ENCODE measurements at places on chromosomes 6 and 20. TPM values are rescaled to one million over a fixed set of nuclear protein-coding genes. Genes with fewer than 3 reads are reported as not detected.

GRCh38 chr20:20195021-20195705 lies 142.8 kb downstream of the CFAP61 start:
- no peaks in the 10 kb centered on the region for H3K27me3 ChIP-seq
- no peak overlapping the region for H3K4me3 ChIP-seq
- DNase-seq: no peak
- no peak overlapping the region for H3K27ac ChIP-seq
- no peaks in the 10 kb centered on the region for H3K4me1 ChIP-seq

The CCM2L gene
- total RNA-seq: not detected

DNA sequence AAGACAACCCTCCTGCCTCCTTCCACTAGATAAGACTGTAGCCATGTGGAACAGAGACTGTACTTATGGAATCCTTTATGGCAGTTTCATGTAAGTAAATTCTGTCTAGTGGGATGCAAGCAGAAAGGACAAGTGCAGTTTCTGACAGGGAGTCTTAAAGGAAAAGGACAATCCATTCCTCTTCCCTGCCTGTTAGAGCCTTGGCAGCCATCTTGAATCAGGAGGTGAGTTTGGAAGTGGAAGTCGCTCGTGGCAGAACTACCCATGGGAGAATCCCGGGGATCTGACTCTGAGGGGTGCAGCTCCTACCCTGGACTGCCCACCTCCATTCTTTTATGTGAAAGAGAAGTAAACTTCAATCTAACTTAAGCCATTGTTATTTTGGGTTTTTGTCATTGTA lies 61.4 kb upstream of the AKAP12 start:
- H3K36me3 ChIP-seq: no peaks in the 10 kb centered on the region
- DNase-seq: no peak
- no peak overlapping the region for H3K4me3 ChIP-seq
- no peak overlapping the region for H3K27ac ChIP-seq

GRCh38 chr6:129679275-129679674 lies 30.7 kb downstream of the ARHGAP18 start:
- H3K27me3 ChIP-seq: no peaks in the 10 kb centered on the region
- peaks cover 42% of the 10 kb centered on the region for H3K4me1 ChIP-seq
- DNase-seq: no peak
- no peak overlapping the region for H3K4me3 ChIP-seq
- H3K36me3 ChIP-seq: no peaks in the 10 kb centered on the region

DNA sequence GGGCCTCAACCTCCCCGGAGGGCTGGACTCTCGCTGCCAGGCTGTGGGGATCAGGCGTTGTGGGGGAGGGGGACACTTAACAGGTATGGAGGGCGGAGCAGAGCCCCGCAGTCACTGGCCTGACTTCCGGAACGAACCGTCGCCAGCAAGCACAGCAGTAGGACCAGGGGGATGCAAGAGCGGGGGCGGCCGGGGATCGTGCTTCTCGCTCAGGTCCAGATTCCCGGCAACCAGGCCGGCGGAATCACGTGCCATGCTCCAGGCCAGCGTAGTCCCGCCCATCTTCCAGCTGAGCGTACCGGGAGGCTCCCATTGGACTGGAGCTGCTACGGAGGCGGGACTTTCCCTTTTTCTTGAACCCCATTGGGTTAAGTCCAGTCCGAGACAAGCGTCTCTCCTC lies 10.0 kb upstream of the POU5F1 start:
- H3K36me3 ChIP-seq: no peaks in the 10 kb centered on the region
- peak overlapping the region; percentile 55 for H3K27ac ChIP-seq
- H3K4me3 ChIP-seq: peak overlapping the region; percentile 47

DNA sequence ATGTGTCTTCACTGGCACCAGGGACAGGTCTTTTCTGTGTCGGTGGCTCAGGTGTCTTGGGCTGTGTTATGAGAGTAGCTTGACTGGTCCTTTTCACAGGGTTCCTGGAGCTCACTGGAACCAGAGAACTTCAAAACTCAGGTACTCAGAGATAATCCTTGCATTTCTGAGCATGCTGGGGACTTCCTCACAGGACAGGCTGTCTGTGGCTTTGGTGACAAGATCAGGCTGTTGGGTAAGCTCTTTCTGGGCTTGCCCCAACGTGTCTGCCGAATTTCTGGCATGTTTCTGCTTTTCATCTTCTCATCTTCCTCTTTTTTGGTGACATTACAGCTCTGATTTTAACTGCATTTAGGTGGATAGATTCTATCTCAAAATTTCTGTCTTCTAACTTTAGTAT lies 270.0 kb downstream of the CDH26 start:
- DNase-seq: no peak
- H3K4me1 ChIP-seq: no peaks in the 10 kb centered on the region
- H3K27me3 ChIP-seq: no peaks in the 10 kb centered on the region
- no peaks in the 10 kb centered on the region for H3K36me3 ChIP-seq

- H3K4me3 ChIP-seq: no peak overlapping the region
- DNase-seq: no peak
- H3K27me3 ChIP-seq: no peaks in the 10 kb centered on the region
- H3K4me1 ChIP-seq: no peaks in the 10 kb centered on the region
- no peak overlapping the region for H3K27ac ChIP-seq
- H3K36me3 ChIP-seq: no peaks in the 10 kb centered on the region
Measured at GRCh38 chr6:117169064-117169665, 96.2 kb upstream of the VGLL2 start.

DNA sequence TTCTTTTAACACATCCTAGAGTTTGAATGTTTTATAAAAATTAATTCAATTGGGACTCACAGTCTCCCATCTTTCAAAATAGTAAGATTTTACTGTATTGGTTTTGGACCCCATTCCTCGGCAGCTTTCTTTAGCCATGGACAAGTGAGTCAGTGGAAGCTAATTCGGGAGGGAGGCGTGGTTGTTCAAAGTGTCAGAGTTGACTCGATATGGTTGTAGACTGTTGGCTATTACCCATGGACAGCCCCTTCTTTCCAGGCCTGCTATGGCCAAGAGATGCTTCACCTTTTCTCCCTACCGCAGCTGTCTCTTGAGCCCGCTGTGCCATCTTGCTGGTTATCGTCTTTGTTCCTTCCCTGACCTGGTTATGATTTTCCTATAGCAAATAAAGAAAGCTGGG lies 243.0 kb downstream of the CD83 start:
- no peaks in the 10 kb centered on the region for H3K27me3 ChIP-seq
- H3K4me3 ChIP-seq: no peak overlapping the region
- no peaks in the 10 kb centered on the region for H3K36me3 ChIP-seq

The LRP11 gene
- total RNA-seq: 1.8 TPM

DNA sequence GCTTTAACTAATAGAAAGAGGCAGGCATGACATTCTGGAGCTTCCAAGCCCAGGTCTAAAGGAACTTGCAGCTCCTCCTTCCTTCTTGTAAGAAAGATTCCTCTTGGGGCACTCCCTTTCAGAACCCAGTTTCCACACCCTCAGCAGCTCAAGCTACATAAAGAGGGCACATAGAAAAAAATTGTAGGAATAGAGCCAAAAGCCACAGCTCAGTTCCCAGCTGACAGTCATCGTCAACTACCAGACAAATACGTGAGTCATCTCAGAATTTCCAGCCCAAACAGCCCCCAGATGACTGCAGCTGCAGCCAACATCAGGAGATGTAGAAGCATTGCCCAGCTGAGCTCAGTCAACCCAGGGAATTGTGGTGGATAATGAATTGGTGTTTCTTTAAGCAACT lies 349.8 kb upstream of the ARID1B start:
- no peaks in the 10 kb centered on the region for H3K36me3 ChIP-seq
- no peaks in the 10 kb centered on the region for H3K27me3 ChIP-seq
- DNase-seq: peak; percentile 16

Measured in stomach (tissue), 19 donors.